Fibroblast of skin of scalp (primary cell): ENCODE measurements at places on chromosomes 5 and 9.
A peak's percentile ranks its signal among the peaks of the same experiment; 100 is the strongest.

DNA sequence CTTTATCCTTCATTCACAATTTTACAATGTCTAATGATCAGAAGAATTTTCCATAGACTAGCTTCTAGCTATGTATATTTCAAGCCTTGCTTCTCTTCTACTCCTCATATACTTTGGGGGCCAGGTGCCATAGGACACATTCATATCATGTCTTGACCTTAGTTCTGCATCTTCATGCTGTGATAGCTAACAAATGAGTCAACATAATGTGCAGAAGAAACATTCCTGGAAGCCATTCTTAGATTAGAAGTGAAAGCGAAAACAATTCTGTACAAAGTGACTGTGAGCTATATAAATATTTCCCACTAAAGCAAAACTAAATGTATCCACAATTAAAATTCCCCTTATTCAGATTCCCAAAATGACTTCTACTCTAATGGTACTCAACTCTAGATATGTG, 320.2 kb upstream of the NREP start:
- peak; percentile 44 for DNase-seq

- no peak for DNase-seq
Measured at GRCh38 chr9:81565144-81565543, 124.2 kb downstream of the TLE1 start.

DNA sequence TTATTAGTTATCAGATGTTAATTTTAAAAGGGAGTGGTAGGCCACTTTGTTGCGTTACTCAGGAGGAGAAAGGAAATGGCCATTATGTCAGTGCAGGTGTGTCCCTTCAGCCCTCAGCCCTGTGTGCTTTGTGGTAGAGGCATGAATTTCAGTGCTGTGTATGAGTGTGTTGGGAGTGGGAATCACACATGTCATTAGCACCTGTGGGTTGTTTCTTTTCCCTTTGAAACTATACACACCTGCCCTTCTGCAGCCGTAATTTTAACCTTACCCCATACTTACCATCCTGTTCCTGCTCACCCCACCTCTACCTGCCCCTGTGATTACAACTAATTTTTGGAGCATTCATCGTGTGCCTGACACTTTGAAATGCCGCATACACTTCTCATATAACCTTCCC, 156.4 kb downstream of the ARHGAP26 start:
- no peak for DNase-seq

- DNase-seq: no peak
Measured at GRCh38 chr5:93909356-93909755, 168.0 kb upstream of the POU5F2 start.

DNA sequence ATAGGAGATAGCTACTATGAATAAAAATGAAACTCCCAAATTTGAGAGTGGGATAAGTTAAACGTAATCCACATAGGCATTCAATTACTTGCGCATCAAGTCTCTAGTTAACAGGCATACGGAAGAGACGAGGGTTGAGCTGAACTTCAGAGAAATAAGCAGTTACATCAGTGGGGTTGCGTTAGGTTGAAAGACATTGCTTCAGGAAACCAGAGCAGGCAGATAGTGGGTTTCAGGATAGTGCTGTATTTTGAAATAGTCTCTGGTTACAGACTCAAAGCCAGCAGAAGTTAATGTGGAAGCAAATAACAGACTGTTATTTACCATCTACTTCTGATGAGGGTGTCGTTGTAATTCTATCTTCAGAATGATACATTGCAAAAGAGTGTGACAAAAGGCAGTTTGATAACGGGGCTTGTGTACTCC, 533.4 kb downstream of the PDE4D start:
- no peak for DNase-seq

GRCh38 chr5:8686707-8687106, 817.8 kb downstream of the MTRR start:
- DNase-seq: peak; percentile 90

DNA sequence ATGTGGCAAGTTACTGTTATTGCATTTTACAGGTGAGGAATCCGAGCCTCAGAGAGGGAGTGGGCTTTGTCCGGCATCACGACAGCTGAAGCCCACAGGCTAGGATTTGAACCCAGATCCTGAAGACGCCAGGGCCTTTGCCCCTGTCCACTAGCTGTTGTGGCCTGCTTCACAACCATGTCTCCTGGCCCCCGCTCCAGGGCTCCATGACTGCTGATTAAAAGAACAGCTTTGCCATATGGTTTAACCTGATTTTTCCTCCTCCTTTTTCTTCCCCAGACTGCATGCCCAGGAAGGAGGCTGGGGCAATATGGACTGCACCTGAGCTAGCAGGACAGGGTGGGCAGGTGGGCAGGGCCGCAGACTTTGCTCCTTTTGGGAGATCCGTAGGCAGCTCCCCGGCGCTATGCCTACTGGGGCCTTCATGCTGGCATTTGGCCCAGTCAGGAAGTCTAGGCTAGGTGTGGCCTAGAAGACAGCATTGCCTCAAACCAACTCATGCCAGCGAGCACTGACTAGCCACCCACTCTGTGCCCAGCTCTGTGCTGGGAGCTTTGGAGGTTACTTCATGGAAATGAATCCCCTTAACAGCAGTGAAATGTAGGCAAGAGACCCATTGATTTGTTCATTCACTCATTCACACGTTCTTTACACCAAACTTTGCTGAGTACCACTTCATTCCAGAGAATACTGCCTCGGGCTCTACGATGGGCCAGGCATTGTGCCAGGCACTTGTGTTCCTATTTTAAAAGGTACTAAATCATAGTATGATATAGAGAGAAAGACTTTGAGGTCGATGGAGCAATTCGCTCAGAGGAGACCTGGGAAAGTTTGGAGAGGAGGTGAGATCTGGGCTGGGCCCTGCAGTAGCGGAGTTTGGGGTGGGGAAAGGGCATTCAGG, 94.3 kb upstream of the CPEB4 start:
- DNase-seq: no peak

GRCh38 chr5:150159741-150160179, 4.1 kb upstream of the PDGFRB start:
- peak; percentile 91 for DNase-seq

DNA sequence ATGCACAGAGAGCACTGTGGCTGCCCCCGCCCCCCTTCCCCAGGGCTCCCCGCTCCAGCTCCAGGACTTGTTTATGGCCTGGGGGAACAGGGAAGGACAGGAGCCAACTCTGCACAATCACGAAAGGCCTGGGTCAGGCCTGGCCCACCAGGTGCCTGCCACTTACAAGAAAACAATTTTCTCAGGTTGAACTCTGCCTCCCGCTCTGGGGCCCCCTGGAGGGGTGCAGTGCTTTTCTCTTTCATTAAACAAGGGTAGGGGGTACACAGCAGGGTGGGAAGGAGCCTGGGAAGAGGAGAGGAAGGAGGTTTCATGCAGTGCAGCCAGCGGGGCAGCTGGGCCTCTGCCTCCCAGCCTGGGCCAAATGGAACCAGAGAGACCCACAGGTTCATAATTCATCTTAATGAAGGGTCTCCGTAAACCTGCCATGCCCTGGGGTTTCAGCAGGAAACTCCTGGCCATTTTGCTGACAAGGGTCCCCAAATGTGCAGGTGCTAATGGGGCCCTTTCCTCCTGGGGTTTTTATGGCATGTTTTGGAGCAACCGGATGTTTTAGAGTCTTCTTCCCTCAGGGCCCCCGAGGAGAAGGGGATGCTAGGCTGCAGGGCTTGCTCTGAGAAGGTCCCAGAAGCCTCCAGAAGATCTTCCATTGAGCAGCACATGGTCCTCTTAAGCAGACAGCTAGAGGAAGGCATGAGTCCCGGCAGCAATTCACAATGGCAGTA, 219.8 kb downstream of the SLIT3 start:
- DNase-seq: no peak

DNA sequence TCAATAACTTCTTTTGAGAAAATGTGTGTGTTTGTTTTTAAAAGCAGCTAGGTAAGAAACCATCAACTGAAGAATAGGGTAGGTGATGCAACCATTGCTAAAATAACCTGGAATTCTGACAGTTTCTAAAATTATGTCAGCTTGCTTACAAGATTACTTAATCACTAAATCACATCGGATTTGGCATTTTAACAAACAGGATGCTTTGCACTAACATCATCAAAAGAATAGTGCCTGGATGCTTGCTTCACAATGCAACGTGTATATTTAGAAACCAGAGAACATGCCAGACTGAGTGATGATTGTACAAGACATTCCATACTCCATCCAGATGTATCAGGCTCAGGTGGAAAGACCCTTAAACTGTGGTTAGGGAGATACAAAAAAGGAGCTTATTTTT, 43.9 kb downstream of the PAM start:
- DNase-seq: no peak

GRCh38 chr5:106858616-106859015, 812.1 kb downstream of the EFNA5 start:
- DNase-seq: no peak

- peak; percentile 20 for DNase-seq
Measured at GRCh38 chr5:93299681-93300308, 281.2 kb downstream of the NR2F1-AS1 start.

DNA sequence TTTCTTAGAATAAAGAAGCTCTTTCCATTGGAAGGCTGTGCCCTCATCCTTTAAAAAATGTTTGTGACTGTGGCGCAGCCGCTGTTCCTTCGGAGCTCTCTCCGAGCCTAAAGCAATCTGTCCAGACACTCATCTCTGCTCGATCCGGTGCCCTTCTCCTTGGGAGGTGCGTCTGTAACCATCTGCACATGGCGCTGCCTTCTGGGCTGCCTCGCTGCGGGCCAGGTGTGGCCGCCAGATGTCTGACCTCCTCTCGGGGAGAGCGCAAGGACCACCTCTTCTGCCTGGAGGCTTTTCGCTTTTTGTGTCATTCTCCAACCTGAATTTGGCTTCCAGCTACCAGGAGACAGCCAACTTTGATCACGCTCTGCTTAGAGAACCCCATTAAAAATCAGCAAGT, 153.4 kb upstream of the PTCH1 start:
- no peak for DNase-seq

- DNase-seq: no peak
Measured at GRCh38 chr5:1975898-1976765, 93.4 kb upstream of the IRX4 start.

DNA sequence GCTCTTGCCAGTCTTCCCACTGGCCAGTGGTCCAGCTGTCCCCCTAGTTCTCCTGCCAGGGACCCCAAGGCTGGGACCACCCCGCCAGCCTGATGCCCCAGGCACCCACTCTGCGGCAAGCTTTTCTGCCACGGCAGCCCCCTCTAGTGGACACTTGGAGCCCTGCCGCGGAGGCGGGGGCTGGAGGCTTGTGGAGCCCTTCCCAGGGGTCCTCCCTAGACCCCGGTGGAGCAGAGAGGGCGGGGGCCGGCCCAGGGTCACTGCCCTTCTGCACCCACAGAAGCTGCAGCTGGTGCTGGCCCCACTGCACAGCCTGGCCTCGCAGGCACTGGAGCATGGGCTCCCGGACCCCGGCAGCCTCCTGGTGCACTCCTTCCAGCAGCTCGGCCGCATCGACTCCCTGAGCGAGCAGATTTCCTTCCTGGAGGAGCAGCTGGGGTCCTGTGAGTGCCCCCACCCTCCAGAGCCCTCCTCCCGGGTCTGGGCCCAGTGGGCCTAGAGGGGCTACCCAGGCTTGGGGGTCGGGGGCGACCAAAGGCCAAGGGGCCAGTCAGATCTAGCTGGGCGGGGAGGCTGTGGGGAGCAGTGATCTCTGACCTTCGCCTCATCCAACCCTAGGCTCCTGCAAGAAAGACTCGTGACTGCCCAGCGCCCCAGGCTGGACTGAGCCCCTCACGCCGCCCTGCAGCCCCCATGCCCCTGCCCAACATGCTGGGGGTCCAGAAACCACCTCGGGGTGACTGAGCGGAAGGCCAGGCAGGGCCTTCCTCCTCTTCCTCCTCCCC, 9.1 kb downstream of the EGFL7 start:
- no peak for DNase-seq

GRCh38 chr5:88254320-88254719, 14.3 kb downstream of the TMEM161B start:
- DNase-seq: no peak

DNA sequence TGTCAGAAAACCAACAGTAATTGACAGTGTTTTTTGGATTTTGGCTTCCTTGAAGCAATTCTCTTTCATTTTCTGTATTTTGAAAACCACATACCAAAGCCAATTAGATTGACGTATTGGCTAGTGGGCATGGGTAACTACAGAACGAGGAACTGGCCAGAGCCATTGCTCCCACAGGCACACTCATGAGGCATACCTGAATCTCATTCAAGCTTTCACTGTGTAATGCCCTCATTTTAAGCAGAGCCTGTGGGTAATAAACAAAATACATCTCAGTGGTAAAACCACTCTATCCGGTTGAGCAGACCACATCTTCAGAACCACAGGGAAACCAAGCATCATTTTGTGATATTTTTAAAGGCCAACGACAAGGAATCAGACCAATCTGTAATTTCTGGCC, 394.1 kb downstream of the ZNF608 start:
- no peak for DNase-seq

- no peak for DNase-seq
Measured at GRCh38 chr5:106797996-106798395, 872.7 kb downstream of the EFNA5 start.

GRCh38 chr5:127042593-127042992, 12.2 kb upstream of the MARCHF3 start:
- DNase-seq: no peak

DNA sequence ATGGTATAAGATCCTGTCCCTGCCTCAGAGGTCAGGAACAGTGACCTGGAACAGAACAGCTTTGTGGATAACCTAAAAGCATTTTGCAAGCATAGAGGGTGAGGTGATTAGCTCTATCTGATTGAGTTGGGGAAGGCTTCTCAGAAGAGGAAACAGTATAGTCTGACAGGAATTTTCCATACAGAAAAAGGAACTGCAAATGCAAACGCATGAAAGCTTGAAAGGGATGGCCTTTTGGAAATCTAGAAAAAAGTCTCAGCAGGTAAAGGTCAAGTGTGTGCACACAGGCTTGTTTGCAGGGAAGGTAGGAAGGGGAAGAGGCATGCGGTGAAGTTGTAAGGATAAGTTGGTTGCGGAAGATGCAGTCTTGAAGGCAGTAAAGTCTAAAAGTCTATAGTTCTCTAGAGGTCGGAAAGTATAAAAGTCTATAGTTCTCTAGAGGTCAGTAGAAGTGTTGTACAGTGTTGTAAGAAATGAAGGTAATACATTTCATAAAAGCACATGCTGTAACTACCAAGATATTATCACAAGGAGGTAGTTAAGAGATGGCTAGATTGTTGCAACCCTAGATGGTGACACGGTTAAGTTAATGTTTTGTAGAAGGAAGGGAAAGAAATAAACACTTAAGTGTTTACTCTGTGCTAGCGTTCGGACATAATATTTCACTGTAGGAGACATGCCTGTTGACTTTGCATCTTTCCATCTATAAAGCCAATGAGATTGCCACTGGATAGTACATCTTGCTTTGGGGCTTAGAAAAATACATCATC, 16.7 kb upstream of the HSPB3 start:
- no peak for DNase-seq
